NCI-H1048 (cell line): ENCODE measurements at places on chromosomes 5 and 9.

DNA sequence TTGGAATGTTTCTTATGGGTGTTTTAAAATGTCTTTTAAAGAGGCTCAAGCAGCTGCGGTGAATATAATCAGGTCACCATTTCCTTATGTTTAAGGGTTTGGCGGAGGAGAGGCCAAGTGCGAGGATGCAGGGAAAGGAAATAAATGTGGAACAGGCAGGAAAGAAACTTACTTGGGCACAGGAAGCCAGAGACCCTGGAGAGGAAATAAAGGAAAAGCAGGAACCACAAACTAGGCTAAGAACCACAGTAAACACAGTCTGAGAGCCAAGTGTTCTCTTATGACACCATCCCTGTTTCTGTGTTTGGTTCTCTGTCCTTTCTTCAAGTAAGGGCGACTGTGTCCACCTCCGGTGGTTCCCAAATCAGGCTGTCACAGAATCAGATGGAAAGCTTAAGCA, 166.5 kb downstream of the C9orf152 start:
- DNase-seq: no peak

GRCh38 chr5:131206772-131207171, 36.0 kb downstream of the LYRM7 start:
- DNase-seq: no peak

DNA sequence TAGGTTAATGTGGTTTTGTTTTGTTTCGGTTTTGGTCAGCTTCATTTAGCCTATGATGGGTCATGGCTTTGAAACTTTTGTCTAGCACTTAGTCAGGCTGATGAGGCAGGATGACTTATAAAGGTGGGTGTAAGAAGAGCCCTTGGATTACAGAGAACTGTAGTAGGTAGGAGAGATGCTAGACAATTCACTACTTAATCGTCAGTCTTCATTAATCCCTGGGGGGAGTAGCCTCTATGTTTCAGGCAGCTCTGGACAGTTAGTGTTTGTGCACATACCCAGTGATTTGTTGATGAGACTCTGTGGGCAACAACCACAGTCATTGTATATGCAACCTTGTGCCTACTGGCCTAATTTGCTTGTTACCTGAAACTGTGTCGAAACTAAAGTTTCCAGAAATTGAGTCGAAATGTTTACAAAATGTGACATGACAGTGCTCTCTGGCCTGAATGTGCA, 113.3 kb downstream of the MTREX start:
- no peak for DNase-seq

DNA sequence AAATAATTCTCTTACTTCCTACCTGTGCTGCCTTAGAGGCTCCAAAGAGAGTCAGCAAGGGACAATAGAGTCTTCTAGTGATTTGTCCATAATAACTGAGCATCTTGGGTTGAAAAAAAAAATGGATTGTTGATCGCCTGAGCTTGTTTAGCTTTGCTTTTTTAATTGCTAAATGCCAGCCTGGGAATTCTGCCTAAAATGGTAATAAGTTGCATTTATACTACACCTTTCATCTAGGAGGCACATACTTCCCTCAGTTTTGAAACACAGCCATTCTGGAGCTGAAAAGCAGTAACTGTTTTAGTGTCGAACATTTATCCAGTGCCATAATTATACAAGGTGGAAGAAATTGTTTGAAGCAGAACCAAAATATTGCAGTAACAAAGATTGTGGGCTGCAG, 421.3 kb downstream of the CAAP1 start:
- DNase-seq: no peak

DNA sequence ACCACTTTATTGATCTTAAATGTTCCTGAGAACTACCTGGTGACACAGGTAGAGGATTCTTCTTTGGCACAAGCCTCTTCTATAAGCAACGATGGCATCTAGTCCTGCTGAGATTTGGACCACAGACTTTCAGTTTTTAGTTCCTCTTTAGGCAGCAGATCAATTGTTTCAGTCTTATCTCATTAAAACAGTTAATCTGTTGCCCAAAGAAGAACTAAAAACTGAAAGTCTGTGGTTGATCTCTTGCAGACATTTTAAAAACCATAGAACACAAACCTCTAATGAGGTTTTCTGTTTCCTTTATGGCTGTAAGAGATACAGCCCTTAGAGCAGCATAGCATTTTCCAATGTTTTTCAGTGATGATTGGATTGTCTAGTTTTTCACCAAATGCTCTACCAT, 480.9 kb downstream of the MTRR start:
- no peak for DNase-seq

DNA sequence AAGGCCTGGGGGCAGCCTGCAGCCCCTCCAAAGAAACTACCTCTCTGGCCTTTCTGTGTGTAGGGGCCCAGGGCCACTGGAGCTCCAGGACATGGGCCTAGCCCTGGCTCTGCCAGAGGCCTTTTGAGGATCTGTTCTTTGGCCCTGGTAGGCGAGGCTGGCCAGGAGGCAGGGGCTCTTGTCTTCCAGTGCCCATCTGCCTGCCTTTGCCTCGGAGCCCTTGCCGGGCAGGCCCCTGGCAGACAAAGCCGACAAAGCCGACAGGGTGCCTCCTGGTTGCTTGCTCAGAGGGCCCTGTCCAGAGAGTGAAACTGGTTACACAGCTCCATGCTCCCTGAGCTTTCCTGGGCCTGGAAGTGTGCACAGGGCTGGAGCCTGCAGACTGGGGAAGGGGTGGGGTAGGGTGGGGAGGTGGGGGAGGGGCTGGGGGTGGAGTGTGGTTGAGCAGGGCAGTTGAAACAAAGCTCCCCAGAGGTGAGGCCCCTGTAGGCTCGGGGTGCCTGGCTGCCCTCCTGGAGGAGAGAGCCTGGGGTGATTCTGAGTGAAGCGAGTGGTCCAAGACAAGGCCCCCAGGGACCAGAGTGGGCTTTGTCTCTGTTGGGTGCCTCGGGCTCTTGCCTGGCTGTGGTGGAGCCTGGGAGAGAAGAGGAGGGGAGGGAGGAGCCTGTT, 29.3 kb downstream of the PTPA start:
- no peak for DNase-seq

- DNase-seq: no peak
Measured at GRCh38 chr5:134637116-134637721, 4.6 kb upstream of the SAR1B start.

- DNase-seq: no peak
Measured at GRCh38 chr9:36407122-36407723, 7.2 kb upstream of the RNF38 start.

DNA sequence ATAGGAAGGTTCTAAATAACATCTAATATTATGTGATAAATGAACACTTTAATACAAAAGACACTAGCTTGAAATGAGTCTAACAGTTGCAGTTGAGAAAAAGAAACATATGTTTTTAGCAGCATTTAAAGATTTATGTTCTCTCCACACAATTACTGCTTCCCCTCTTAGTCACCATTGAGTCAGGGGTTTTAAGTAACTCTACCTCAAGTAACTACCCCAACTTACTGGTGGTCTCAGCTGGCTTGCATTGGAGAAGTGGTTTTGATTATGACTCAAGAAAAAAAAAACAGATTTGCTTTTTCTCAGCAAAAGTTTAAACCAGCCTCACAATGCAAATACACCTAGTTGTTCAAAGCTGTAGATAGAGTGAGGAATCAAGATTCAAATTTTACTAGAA, 1216.5 kb upstream of the CDH9 start:
- DNase-seq: no peak

GRCh38 chr9:95086564-95086955, 230.9 kb downstream of the FANCC start:
- DNase-seq: no peak

GRCh38 chr5:110653231-110653970, 73.1 kb downstream of the TMEM232 start:
- no peak for DNase-seq

- DNase-seq: no peak
Measured at GRCh38 chr5:95803271-95804148, 19.0 kb downstream of the GLRX start.
